ENCODE measurements at places on chromosomes 5 and 9. TPM values are rescaled to one million over a fixed set of nuclear protein-coding genes. Genes with fewer than 3 reads are reported as not detected.

MPDZ gene
- total RNA-seq, result 62.6 TPM

LRRC70 gene
- 0.30 TPM for total RNA-seq

CDK5RAP2 gene
- 27.4 TPM for total RNA-seq

DNAI1 gene
- total RNA-seq, result not detected

SLCO4C1 gene
- 4.0 TPM for total RNA-seq

NR5A1 gene
- 0.40 TPM for total RNA-seq

HMGCS1 gene
- total RNA-seq, result 42.8 TPM

GRM6 gene
- not detected for total RNA-seq

HAVCR2 gene
- 2.9 TPM for total RNA-seq

DIPK1B gene
- 3.0 TPM for total RNA-seq

TIMD4 gene
- total RNA-seq, result 5.8 TPM

TUBB4B gene
- 123 TPM for total RNA-seq

SUSD3 gene
- 49.7 TPM for total RNA-seq

TNFSF8 gene
- total RNA-seq, result 0.33 TPM

SPRY4 gene
- 6.9 TPM for total RNA-seq

GPRIN1 gene
- 0.18 TPM for total RNA-seq

FAM151B gene
- total RNA-seq, result 1.2 TPM

SPATA31E1 gene
- total RNA-seq, result not detected

PALM2AKAP2 gene
- total RNA-seq, result 32.1 TPM

NTRK2 gene
- total RNA-seq, result 0.38 TPM

KIF4B gene
- not detected for total RNA-seq
